ENCODE measurements at places on chromosomes 3 and 15. TPM values are rescaled to one million over a fixed set of nuclear protein-coding genes. Genes with fewer than 3 reads are reported as not detected.

The CCR1 gene
- total RNA-seq: not detected

The TP63 gene
- total RNA-seq: 0.29 TPM

The ATR gene
- total RNA-seq: 27.0 TPM

The MORC1 gene
- not detected for total RNA-seq

The C15orf62 gene
- total RNA-seq: not detected

The PLIN1 gene
- 0.29 TPM for total RNA-seq

The RTP1 gene
- total RNA-seq: not detected

The TMC3 gene
- total RNA-seq: not detected

The MUC4 gene
- not detected for total RNA-seq

The SPTSSB gene
- total RNA-seq: not detected

The ARL14 gene
- 1.7 TPM for total RNA-seq

The MAPK6 gene
- 119 TPM for total RNA-seq

The TMOD2 gene
- 8.7 TPM for total RNA-seq

The ESYT3 gene
- total RNA-seq: 0.68 TPM

The GALNT15 gene
- 0.69 TPM for total RNA-seq

The NANOGP8 gene
- total RNA-seq: not detected

The CELF6 gene
- total RNA-seq: 0.57 TPM

The SEMA3F gene
- 1.4 TPM for total RNA-seq

The CILP gene
- 0.03 TPM for total RNA-seq

The CDHR4 gene
- not detected for total RNA-seq

The PLCB2 gene
- total RNA-seq: 1.3 TPM

The VIPR1 gene
- total RNA-seq: 31.7 TPM

The PDE8A gene
- total RNA-seq: 3.7 TPM

The NTRK3 gene
- 0.39 TPM for total RNA-seq

The HDGFL3 gene
- 134 TPM for total RNA-seq

The RLBP1 gene
- total RNA-seq: not detected

The DAZL gene
- not detected for total RNA-seq

The SPINK8 gene
- total RNA-seq: not detected

The SCN10A gene
- total RNA-seq: not detected

The CIP2A gene
- total RNA-seq: 59.8 TPM

The SNX33 gene
- total RNA-seq: 7.1 TPM

The ACTC1 gene
- total RNA-seq: not detected

The GRIP2 gene
- not detected for total RNA-seq

The COL7A1 gene
- total RNA-seq: 107 TPM

The DLG1 gene
- 69.6 TPM for total RNA-seq

The ZNF592 gene
- total RNA-seq: 1.4 TPM

The TMEM44 gene
- total RNA-seq: 8.8 TPM

The POTEB3 gene
- not detected for total RNA-seq

The ITGA11 gene
- total RNA-seq: 11.4 TPM

The ZNF501 gene
- total RNA-seq: 1.3 TPM

The FRMD4B gene
- total RNA-seq: 1.8 TPM

The KNG1 gene
- not detected for total RNA-seq

The LRRK1 gene
- total RNA-seq: 7.1 TPM

The CRTAP gene
- 72.1 TPM for total RNA-seq

The ACKR4 gene
- not detected for total RNA-seq

The CLEC3B gene
- not detected for total RNA-seq

The ADAMTS9 gene
- 3.3 TPM for total RNA-seq

The CCDC80 gene
- total RNA-seq: 60.9 TPM

The TMEM89 gene
- not detected for total RNA-seq

The BTLA gene
- total RNA-seq: not detected

The HTD2 gene
- total RNA-seq: 18.8 TPM

The IL17RD gene
- total RNA-seq: 0.46 TPM

The PIERCE2 gene
- total RNA-seq: 1.3 TPM

The DPPA2 gene
- total RNA-seq: 0.68 TPM
